ENCODE measurements at places on chromosomes 16 and 17.

GRCh38 chr17:72613806-72614292 is 478.6 kb downstream of the SLC39A11 start:
- DNase-seq = no peak

GRCh38 chr17:7340179-7340578 is 3.9 kb downstream of the ACAP1 start:
- DNase-seq = no peak

GRCh38 chr17:73042809-73043685 is 49.4 kb downstream of the SLC39A11 start:
- no peak for DNase-seq

DNA sequence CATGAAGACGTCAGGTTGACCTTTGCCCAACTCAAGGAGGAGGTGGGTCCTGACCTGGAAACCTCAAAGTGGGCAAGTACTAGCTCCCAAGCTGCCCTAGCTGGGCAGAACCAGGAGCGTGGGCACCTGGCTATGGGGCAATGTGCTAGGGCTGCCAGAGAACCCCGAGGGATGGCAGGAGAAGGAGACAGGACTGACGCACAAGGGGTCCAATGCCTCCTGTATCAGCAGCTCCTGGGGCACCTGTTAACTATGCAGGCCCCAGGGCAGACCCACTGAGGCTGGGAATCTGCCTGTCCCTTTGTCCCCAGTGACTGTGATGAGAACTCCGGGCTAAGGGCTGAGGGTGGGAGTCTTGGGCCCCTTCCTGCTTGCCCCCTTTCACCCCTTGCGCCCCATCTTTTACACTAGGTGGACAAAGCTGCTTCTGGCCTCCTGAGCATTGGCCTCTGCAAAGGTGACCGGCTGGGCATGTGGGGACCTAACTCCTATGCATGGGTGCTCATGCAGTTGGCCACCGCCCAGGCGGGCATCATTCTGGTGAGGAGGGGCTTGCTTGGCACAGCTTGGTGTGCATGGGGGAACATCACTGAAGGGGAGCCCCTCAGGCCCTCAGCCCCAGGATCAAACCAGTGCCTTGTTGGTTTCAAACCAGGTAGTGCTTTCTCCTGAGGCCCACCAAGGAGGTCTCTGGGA is 7.7 kb downstream of the CHAD start:
- DNase-seq = no peak

DNA sequence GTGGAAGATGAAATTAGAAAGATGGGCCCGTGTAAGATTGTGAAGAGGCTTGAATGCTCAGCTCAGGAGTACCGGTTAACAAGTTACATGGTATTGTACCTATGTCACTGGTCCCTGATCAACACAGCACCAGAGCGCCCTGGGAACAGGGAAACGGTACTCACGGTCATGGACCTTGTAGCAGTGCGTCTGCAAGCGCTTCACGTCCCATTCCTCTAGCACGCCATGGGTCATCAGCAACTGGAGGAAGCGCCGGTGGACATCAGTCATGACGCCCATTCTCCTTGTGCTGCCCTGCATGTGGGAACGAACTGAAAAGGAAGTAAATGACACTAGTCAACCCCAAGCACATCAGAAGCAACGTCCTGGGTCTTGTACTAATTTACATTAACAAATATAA is 11.3 kb downstream of the NSMCE1 start:
- DNase-seq = no peak

DNA sequence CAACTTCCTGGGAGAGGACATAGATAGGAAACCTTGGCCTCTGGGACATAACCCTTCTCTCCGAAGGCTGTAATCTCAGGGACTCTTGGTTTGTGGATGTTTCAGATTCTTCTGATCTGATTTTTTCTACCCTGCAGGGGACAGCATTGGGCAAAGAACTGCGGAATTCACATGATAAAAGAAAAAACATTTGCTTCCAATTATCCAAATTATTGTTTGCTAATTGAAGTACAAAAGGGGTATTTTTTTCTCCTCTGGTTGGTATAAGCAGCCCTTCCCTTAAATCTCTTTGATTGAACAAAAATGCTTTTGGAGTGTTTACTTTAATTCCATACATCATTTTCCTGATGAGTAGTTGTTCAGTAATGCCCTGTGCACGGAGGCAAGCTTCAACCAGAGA is 251.7 kb upstream of the IRX3 start:
- no peak for DNase-seq

All from activated CD4-positive, alpha-beta memory T cell treated with anti-CD3 and anti-CD28 coated beads for 36 hours (primary cell).